ENCODE measurements at places on chromosomes 7 and 10. TPM values are rescaled to one million over a fixed set of nuclear protein-coding genes. Genes with fewer than 3 reads are reported as not detected.

GRCh38 chr7:104133238-104133637 is 74.6 kb downstream of the ORC5 start:
- H3K36me3 ChIP-seq: peaks cover 70% of the 10 kb centered on the region
- no peaks in the 10 kb centered on the region for H3K4me1 ChIP-seq
- H3K27ac ChIP-seq: no peak overlapping the region
- H3K4me3 ChIP-seq: no peak overlapping the region
- DNase-seq: no peak

- no peak overlapping the region for H3K4me3 ChIP-seq
- no peak overlapping the region for H3K27ac ChIP-seq
- H3K4me1 ChIP-seq: no peaks in the 10 kb centered on the region
- H3K36me3 ChIP-seq: no peaks in the 10 kb centered on the region
These were observed 32.6 kb upstream of the AGMO start for GRCh38 chr7:15594461-15594860.

DNA sequence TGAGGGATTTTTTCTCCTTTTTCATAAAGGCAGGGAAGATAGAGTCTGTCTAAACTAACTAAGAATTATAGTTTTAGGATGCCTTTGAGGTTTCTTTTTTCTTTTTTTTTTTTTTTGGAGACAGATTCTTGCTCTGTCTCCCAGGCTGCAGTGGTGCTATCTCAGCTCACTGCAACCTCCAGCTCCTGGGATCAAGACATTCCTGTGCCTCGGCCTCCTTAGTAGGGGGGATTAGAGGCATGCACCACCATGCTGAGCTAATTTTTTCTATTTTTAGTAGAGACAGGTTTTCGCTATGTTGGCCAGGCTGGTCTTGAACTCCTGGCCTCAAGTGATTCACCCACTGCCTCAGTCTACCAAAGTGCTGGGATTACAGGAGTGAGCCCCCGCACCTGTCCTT is 239.7 kb downstream of the KCND2 start:
- H3K36me3 ChIP-seq: no peaks in the 10 kb centered on the region
- no peaks in the 10 kb centered on the region for H3K4me1 ChIP-seq
- H3K27me3 ChIP-seq: no peaks in the 10 kb centered on the region
- no peak overlapping the region for H3K4me3 ChIP-seq

GRCh38 chr10:86613905-86614304 is 40.4 kb upstream of the OPN4 start:
- H3K4me1 ChIP-seq: no peaks in the 10 kb centered on the region
- no peak overlapping the region for H3K27ac ChIP-seq
- H3K27me3 ChIP-seq: peaks cover 5% of the 10 kb centered on the region
- H3K36me3 ChIP-seq: no peaks in the 10 kb centered on the region

- DNase-seq: no peak
- no peaks in the 10 kb centered on the region for H3K27me3 ChIP-seq
- H3K4me3 ChIP-seq: no peak overlapping the region
- H3K27ac ChIP-seq: no peak overlapping the region
These were observed 27.7 kb downstream of the MET start for GRCh38 chr7:116699722-116700120.

- no peaks in the 10 kb centered on the region for H3K27me3 ChIP-seq
- H3K4me1 ChIP-seq: no peaks in the 10 kb centered on the region
- DNase-seq: no peak
- no peaks in the 10 kb centered on the region for H3K36me3 ChIP-seq
These were observed 228.8 kb downstream of the SNX10 start for GRCh38 chr7:26520483-26520882.

GRCh38 chr10:43671659-43672531 is 23.2 kb upstream of the ZNF32 start:
- H3K27ac ChIP-seq: no peak overlapping the region
- no peak overlapping the region for H3K4me3 ChIP-seq
- peaks cover 9% of the 10 kb centered on the region for H3K27me3 ChIP-seq
- H3K36me3 ChIP-seq: no peaks in the 10 kb centered on the region
- peak; percentile 60 for DNase-seq

DNA sequence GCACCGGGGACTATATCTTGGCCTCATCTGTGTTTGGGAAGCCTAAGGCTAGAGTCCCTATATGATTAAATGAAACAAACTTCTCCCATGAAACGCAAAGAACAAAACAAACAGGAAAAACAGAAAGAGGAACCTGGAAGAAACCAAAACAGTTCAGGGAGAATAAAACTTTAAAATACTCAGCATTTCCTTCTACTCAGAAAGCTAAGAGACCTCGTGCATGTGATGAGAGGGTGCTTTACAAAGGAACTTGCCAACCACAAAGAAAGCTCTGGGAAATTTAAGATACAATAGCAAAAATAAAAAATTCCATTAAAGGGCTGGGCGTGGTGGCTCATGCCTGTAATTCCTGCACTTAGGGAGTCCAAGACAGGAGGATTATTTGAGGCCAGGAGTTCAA is 6.9 kb downstream of the PILRA start:
- H3K4me3 ChIP-seq: no peak overlapping the region
- H3K27ac ChIP-seq: no peak overlapping the region
- H3K4me1 ChIP-seq: no peaks in the 10 kb centered on the region

DNA sequence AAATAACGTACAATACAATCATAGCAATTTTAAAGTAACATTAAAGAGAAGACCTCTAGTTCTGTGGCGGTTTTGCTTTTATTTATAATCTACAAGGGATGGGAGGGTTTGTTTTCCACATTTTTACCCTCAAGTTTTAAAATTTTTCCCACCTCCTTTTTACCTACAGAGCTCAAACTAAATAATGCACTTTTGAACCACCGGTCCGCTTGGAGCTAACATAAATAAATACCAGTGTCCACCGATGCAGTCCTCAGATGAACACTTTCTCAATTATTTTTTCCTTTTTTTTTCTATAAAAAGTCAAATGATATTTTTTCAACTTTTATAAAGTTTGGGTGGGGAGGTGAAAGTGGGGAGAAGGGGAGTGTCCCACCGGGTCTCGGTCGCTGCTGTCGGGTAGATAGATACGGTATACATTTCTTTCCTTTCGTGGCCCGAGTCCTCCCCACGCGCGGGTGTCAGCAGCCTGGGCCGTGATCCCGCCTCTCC is 3.3 kb downstream of the ZNF503 start:
- no peak for DNase-seq
- no peak overlapping the region for H3K27ac ChIP-seq
- peaks cover 10% of the 10 kb centered on the region for H3K27me3 ChIP-seq

- no peak overlapping the region for H3K4me3 ChIP-seq
- H3K4me1 ChIP-seq: no peaks in the 10 kb centered on the region
- no peak for DNase-seq
- no peaks in the 10 kb centered on the region for H3K27me3 ChIP-seq
- H3K36me3 ChIP-seq: no peaks in the 10 kb centered on the region
These were observed 421.3 kb upstream of the NUPR2 start for GRCh38 chr7:56537477-56537876.

DNA sequence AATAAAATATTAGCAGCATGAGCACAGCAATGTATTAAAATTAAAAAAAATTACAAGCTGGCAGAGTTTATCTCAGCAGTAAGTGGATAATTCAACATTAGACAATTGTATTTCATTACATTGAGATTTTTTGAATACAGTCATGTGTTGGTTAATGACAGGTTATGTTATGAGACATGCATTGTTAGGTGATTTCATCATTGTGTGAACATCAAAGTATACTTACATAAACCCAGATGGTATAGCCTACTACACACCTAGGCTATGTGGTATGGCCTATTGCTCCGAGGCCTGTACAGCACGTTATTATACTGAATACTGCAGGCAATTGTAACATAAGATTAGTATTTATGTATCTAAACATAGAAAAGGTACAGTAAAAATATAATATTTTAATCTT is 29.7 kb downstream of the CCDC6 start:
- DNase-seq: no peak
- no peaks in the 10 kb centered on the region for H3K36me3 ChIP-seq
- H3K27me3 ChIP-seq: no peaks in the 10 kb centered on the region
- peaks cover 40% of the 10 kb centered on the region for H3K4me1 ChIP-seq

GRCh38 chr7:94003446-94004023 is 620 bp downstream of the BET1 start:
- H3K4me3 ChIP-seq: peak overlapping the region; percentile 98
- peak overlapping the region; percentile 88 for H3K27ac ChIP-seq
- DNase-seq: no peak
- peaks cover 12% of the 10 kb centered on the region for H3K4me1 ChIP-seq
- peaks cover 7% of the 10 kb centered on the region for H3K36me3 ChIP-seq
- peaks cover 4% of the 10 kb centered on the region for H3K27me3 ChIP-seq

DNA sequence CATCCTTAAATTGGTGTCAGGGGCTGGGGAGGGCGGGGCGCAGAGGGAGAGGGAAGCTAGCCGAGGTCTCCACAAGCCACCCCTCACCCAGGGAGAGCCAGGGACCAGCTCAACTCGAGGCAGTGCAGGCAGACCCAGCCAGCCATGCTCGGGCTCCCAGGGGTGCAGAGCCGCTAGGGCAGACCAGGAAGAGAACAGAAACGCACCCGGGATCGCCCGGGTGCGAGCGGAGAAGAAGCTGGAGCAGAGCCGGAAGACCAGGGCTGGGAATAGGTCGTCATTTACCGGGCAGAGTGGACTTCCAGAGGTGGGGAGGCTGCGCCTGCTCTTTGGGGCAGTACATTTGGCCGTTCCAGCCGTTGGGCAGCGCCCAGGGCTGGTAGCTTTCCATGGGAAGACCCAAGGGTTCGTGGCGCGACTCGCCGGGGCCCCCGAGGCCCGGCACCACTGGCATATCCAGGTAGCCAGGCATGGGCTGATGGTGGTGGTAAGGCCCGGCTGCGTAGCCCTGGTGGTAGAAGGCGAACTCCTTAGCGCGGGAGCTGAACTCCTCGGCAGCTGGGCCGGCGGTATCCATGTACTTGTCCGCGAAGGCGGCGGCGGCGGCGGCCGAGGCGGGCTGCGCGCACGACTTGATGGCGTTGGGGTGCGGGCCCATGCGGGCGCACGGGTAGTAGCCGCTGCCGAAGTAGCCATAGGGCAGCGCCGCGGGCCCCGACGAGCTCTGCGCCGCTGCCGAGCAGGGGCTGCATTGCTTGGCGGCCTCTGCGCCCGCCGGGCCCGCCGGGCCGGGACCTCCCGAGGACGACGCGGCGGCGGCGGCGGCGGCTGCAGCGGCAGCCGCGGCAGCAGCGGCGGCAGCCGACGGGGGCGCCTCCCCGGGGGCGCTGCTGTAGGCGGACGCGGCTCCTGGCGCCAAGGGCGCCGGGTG is 755 bp downstream of the HOXA13 start:
- H3K4me3 ChIP-seq: no peak overlapping the region
- H3K27ac ChIP-seq: no peak overlapping the region

DNA sequence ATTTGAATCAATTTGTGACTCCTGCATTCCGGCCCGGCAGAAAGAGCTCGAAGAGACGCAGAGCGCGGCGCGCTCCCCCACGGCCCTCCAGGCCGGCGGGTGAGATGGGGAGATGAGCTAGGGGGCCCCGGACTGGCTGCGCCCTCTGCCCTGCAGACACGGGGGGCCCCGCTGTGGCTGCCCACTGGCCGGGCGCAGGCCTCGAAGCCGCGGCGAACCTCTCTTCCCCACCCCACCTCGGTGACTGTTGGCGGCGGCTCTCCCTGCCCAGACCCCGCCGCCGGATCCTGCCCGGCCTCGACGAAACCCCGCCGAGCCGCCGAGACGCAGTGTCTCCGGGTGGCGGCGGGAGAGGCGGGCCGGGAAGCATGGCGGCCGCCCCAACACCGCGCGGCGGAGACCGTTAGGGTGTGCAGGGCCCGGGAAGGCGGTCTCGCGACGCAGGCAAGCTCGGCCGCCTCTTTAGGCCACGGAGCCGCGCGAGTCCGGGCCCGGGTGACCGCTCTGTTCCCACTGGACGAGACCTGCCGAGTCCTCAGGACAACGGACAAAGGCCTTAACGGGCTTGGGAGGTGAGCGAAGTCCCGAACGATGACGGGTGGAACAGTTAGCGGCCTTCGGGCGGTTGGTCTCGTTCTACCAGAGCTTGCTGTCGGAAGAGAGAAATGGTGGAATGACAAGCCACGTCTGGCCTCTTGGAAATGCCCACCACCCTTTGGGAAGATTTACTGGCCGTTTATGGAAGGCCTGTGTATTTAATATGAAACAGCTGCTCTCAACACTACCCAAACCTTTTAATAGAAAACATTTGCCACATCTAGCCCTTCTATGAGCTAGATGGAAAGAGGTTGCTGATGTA is 24.3 kb downstream of the NUP42 start:
- peaks cover 9% of the 10 kb centered on the region for H3K36me3 ChIP-seq
- peaks cover 2% of the 10 kb centered on the region for H3K27me3 ChIP-seq
- no peak overlapping the region for H3K4me3 ChIP-seq
- no peak overlapping the region for H3K27ac ChIP-seq

DNA sequence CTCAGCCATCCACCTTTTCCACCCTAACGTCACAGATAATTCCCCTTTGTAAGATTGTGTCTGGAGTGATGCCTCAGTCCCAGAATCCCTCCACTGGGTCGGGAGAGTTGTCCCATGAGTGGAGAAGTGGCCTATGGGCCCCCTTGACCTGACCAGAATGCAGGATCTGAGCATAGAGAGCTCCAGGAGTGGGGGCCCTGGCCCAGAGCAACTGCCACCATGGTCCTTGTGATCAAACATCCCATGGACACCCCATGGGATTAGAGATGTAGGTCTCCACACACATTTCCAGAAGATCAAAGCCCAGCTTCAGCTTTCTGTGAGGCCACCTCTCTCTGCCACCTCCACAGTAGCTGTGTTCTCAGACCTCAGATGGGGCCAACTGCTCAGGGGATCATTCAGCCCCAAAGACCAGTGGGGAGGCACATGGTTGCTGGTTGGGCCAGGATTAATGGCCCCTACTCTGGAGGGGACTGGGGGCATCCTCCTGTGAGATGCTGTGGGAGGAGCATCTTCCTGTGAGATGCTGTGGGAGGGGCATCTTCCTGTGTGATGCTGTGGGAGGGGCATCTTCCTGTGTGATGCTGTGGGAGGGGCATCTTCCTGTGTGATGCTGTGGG is 28.5 kb upstream of the DPYSL4 start:
- H3K27ac ChIP-seq: peak overlapping the region; percentile 87
- no peaks in the 10 kb centered on the region for H3K27me3 ChIP-seq
- peak; percentile 45 for DNase-seq
- H3K36me3 ChIP-seq: no peaks in the 10 kb centered on the region

DNA sequence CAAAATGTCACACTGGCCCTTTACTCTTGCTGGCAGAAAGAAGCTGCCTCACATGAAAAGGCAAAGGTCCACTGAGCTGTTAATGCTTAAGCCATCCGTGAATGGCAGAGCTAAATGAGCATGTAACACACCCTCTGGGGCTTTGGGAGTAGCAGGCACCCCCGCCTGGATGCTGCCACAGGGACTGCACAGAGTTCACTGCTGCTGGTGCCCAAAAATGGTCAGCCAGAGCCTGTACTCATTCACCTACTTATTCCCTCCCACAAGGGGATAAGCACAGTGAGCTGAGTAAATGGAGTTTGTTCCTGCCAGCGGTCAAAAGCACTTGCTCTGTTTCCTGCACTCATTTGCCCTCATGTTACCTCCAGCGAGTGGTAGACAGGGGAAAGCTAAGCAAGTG is 374.0 kb upstream of the STEAP1 start:
- H3K27me3 ChIP-seq: no peaks in the 10 kb centered on the region
- no peak overlapping the region for H3K27ac ChIP-seq
- no peaks in the 10 kb centered on the region for H3K36me3 ChIP-seq
- no peak for DNase-seq
- no peak overlapping the region for H3K4me3 ChIP-seq
- H3K4me1 ChIP-seq: no peaks in the 10 kb centered on the region

- H3K4me1 ChIP-seq: no peaks in the 10 kb centered on the region
- H3K4me3 ChIP-seq: no peak overlapping the region
- H3K36me3 ChIP-seq: peaks cover 8% of the 10 kb centered on the region
- H3K27ac ChIP-seq: no peak overlapping the region
- no peaks in the 10 kb centered on the region for H3K27me3 ChIP-seq
These were observed 44.7 kb downstream of the IMMP2L start for GRCh38 chr7:111517549-111517951.

- no peak overlapping the region for H3K27ac ChIP-seq
- H3K4me1 ChIP-seq: no peaks in the 10 kb centered on the region
- no peaks in the 10 kb centered on the region for H3K36me3 ChIP-seq
- no peak for DNase-seq
These were observed 181.7 kb downstream of the LRMDA start for GRCh38 chr10:75612904-75613684.

SORBS1 gene
- 3.7 TPM for total RNA-seq

VSTM4 gene
- not detected for total RNA-seq

CLCN1 gene
- total RNA-seq: not detected

PRTFDC1 gene
- total RNA-seq: 1.6 TPM

All from CD4-positive, CD25-positive, alpha-beta regulatory T cell (primary cell).